ENCODE measurements at places on chromosomes 16 and 17.

GRCh38 chr17:15406081-15406480 is 61.3 kb downstream of the CDRT4 start:
- no peak overlapping the region for H3K27ac ChIP-seq
- H3K36me3 ChIP-seq: no peaks in the 10 kb centered on the region
- no peaks in the 10 kb centered on the region for H3K27me3 ChIP-seq
- no peaks in the 10 kb centered on the region for H3K4me1 ChIP-seq
- H3K4me3 ChIP-seq: no peak overlapping the region

GRCh38 chr16:50602531-50603205 is 54.5 kb downstream of the NKD1 start:
- no peaks in the 10 kb centered on the region for H3K4me1 ChIP-seq
- no peak for DNase-seq
- H3K27me3 ChIP-seq: no peaks in the 10 kb centered on the region
- H3K36me3 ChIP-seq: no peaks in the 10 kb centered on the region

DNA sequence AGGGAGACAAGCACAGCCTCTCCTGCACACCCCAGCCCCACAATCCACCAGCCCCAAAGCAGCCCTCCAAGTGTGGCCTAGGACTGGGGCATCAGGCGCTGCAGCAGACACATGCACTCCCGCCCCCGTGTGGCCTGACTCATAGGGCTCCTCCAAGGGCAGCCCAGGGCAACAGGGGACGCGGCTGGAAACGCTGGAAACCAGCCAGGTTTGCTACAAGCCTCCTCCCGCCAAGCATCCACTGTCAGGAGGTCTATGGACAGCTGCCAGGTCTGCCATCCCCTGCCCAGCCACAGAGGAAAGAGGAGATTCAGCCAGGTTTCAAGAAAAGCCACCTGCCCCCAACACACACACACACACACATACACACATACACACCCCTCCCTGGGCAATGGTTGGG is 25.8 kb downstream of the SRCIN1 start:
- H3K36me3 ChIP-seq: no peaks in the 10 kb centered on the region
- peak; percentile 28 for DNase-seq
- no peak overlapping the region for H3K27ac ChIP-seq

DNA sequence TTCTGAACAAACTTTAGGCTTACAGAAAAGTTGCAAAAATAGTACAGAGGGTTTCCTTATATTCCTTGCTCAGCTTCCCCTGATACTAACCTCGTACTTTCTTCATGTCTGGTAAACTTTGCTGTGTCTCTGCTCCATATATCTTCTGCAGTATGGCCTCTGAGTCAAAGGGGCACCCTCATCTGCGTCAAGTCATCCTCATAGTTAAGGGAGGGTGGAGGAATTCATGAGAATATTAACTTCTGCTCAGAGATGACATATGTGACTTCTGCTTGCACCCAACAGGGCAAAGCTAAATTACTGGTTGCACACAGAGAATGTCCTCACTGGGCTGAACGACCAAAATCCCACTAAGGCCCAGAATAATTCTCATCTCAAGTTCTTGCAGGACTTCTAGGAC is 4.3 kb upstream of the CCL7 start:
- H3K27me3 ChIP-seq: no peaks in the 10 kb centered on the region
- H3K27ac ChIP-seq: no peak overlapping the region
- no peak overlapping the region for H3K4me3 ChIP-seq
- no peak for DNase-seq

DNA sequence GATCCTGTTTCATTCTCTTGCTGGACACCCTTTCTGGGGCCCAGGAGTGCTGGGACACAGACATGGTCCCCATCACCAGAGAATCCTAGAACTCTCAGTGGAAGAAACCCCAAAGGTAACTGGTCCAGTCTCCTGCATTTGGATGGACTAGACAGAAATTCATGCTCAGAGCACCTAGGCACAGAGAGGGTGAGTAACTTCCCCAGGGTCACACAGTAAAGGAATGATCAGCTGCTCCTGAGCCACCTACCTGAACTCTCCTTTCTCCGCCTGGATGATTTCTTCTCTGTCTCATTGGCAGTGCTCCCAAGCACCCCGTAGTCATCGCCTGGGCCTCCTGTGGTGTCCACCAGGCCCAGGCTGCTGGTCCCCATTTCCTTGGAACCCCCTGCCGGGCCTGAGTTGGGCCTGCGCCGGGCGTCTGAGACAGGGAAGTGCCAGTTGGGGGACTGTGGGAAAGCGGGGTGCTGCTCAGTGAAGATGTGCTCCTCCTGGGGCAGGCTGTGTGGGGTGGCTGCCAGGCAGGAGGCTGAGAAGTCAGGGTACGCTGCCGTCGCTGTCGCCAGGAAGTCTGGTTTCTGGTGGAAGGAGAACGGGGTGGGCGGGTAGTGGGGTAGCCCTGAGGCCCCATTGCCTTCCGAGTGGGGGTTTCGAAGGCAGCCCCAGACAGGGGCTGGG is 767 bp downstream of the MEOX1 start:
- DNase-seq: no peak
- no peaks in the 10 kb centered on the region for H3K36me3 ChIP-seq
- no peak overlapping the region for H3K4me3 ChIP-seq
- no peak overlapping the region for H3K27ac ChIP-seq
- no peaks in the 10 kb centered on the region for H3K27me3 ChIP-seq
- no peaks in the 10 kb centered on the region for H3K4me1 ChIP-seq

DNA sequence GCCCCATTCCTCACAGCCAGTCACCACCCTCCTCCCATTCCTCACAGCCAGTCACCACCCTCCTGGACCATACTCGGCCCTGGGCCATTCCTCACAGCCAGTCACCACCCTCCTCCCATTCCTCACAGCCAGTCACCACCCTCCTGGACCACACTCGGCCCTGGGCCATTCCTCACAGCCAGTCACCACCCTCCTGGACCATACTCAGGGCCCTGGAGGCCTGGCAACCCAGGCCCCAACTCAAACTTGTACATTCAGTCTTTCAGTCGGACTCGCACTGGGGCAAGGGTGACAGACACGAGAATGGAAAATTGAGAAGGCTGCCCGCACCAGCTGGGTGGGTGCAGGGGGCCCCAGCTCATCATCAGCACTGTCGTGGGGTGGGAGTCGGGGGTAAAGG is 30.4 kb upstream of the FOXK2 start:
- no peaks in the 10 kb centered on the region for H3K4me1 ChIP-seq
- H3K27me3 ChIP-seq: no peaks in the 10 kb centered on the region
- no peak overlapping the region for H3K4me3 ChIP-seq
- no peak for DNase-seq
- peaks cover 26% of the 10 kb centered on the region for H3K36me3 ChIP-seq
- no peak overlapping the region for H3K27ac ChIP-seq

- no peaks in the 10 kb centered on the region for H3K27me3 ChIP-seq
- H3K27ac ChIP-seq: no peak overlapping the region
- H3K36me3 ChIP-seq: no peaks in the 10 kb centered on the region
Measured at GRCh38 chr16:54774768-54775167, 155.9 kb upstream of the IRX5 start.

DNA sequence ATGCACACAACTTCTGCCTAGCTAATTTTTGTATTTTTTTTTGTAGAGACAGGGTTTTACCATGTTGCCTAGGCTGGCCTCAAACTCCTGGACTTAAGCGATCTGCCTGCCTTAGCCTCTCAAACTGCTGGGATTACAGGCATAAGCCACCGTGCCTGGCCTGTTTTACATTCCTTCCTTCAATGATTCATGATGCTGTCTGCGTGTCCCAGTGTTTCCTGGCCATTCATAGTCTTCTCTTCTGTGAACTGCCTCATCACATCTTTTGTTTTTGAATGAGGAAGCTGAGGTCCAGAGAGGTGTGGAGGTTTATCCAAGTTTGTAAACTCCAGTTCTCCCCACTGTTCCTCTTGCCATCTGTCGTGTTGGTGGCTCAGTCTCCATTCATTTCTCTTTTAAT is 64.5 kb upstream of the MED9 start:
- no peaks in the 10 kb centered on the region for H3K27me3 ChIP-seq
- no peak overlapping the region for H3K27ac ChIP-seq
- no peak overlapping the region for H3K4me3 ChIP-seq
- no peak for DNase-seq
- H3K36me3 ChIP-seq: no peaks in the 10 kb centered on the region
- H3K4me1 ChIP-seq: no peaks in the 10 kb centered on the region

DNA sequence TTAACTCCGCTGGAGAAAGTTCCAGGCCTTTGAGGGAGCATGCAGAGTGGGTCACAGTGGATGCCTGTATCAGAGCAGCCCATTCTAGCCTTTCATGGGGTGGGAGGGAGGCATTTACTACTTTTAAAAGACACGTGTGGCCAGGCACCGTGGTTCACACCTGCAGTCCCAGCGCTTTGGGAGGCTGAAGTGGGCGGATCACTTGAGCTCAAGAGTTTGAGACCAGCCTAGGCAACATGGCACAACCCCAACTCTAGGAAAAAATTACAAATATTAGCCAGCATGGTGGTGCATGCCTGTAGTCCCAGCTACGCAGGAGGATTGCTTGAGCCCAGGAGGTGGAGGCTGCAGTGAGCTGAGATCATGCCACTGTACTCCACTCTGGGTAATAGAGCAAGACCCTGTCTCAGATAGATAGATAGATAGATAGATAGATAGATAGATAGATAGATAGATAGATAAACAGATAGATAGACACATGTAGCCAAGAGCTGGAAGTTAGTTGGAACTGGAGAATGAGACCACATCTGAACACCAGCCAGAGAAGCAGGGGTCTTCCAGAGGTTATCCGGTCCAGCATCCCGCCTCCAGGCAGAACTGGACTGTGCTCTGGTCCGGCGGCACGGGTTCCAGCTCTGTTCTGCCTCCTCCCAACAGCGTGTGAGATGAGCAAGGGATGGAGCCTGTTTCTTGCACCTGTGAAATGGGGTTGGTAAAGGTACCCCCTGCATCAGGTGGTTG is 3.6 kb downstream of the ADCY7 start:
- no peaks in the 10 kb centered on the region for H3K36me3 ChIP-seq
- no peak overlapping the region for H3K4me3 ChIP-seq
- no peaks in the 10 kb centered on the region for H3K27me3 ChIP-seq
- peak; percentile 18 for DNase-seq
- no peak overlapping the region for H3K27ac ChIP-seq

GRCh38 chr17:73634629-73635028 is 9.6 kb downstream of the SDK2 start:
- DNase-seq: no peak
- no peak overlapping the region for H3K27ac ChIP-seq
- H3K36me3 ChIP-seq: no peaks in the 10 kb centered on the region
- H3K27me3 ChIP-seq: no peaks in the 10 kb centered on the region

DNA sequence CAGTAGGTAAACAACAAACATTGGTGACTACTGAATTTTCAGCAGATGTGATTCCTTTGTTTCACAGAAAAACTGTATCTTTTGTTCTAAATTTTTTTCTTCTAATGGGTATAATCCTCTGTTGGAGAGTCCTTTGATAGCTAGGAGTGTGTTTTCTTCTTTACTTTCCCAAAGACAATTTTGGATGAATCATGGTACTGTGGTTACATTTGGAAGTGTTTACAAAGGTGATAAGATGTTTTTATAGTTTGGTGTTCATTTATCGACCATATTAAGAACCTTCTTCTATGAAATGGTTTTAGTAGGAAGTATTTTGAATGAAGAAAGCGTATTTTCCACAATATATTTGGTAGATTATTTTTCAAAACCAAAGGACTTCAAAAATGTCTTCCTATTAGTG is 333.7 kb downstream of the WWOX start:
- no peaks in the 10 kb centered on the region for H3K4me1 ChIP-seq
- H3K4me3 ChIP-seq: no peak overlapping the region
- H3K27me3 ChIP-seq: no peaks in the 10 kb centered on the region
- no peak overlapping the region for H3K27ac ChIP-seq

DNA sequence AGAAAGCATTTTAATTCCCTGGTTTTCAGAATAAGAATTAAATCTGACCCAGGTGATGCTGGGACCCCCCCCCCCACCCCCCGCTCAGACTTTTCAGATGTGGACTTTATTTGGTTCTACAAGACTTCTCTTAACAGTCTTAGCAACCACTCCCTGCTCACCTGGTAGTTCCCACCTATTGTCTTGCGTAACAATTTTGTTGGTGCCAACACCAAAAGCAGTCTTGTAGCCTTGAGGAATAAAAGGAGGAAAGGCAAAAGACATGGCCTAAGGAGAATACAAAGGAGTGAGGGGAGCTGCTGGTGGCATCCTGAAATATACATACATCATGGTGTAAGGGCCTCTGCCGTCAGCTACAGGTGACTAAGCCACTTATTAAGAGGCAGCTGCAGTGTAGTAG is 5.0 kb downstream of the TTLL6 start:
- no peaks in the 10 kb centered on the region for H3K36me3 ChIP-seq
- H3K4me1 ChIP-seq: no peaks in the 10 kb centered on the region
- no peaks in the 10 kb centered on the region for H3K27me3 ChIP-seq
- no peak overlapping the region for H3K27ac ChIP-seq

- no peak for DNase-seq
- no peak overlapping the region for H3K4me3 ChIP-seq
- H3K36me3 ChIP-seq: peaks cover 16% of the 10 kb centered on the region
Measured at GRCh38 chr16:23403547-23403946, 49.4 kb downstream of the COG7 start.

GRCh38 chr17:70060415-70060814 is 14.6 kb upstream of the KCNJ16 start:
- H3K27me3 ChIP-seq: no peaks in the 10 kb centered on the region
- DNase-seq: no peak
- H3K27ac ChIP-seq: no peak overlapping the region
- H3K4me3 ChIP-seq: no peak overlapping the region
- peaks cover 15% of the 10 kb centered on the region for H3K4me1 ChIP-seq

Measured in pancreas (tissue), 10 donors.